Stimulated activated CD4-positive, alpha-beta T cell treated with anti-CD3 and anti-CD28 coated beads, Interleukin-1b, Interleukin-23, amount 100 ng/mL, for 1 hour (primary cell): ENCODE measurements at places on chromosomes 4 and X.

DNA sequence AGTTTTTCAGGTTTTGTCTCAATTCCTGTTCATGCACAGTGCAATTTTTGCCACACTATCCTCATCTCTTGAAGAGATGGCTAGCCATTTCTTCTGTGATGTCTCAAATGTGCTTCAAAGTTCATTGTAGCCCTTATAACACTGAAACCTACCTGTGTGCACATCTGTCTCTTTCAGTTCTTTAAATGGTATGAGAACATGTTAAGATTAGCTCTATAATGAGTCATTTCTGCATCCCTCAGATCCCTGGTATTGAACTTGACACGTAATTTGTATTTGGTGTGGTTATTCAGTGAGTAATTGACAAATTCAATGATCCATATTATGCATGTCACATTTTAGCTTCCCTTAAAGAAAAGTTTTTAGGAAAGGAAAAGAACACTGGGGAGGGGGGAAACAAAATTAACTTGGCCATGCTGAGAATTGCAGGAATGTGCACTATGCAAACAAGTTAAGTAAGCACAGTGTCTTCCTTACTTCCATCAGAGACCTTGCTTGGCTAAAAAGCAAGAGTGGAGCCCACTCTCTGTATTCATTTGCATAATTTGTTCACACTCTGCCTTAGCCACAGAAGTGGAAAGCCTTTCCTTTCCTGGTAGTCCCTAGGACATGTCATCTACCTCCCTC is 659.8 kb upstream of the MAGEB2 start:
- DNase-seq = no peak

DNA sequence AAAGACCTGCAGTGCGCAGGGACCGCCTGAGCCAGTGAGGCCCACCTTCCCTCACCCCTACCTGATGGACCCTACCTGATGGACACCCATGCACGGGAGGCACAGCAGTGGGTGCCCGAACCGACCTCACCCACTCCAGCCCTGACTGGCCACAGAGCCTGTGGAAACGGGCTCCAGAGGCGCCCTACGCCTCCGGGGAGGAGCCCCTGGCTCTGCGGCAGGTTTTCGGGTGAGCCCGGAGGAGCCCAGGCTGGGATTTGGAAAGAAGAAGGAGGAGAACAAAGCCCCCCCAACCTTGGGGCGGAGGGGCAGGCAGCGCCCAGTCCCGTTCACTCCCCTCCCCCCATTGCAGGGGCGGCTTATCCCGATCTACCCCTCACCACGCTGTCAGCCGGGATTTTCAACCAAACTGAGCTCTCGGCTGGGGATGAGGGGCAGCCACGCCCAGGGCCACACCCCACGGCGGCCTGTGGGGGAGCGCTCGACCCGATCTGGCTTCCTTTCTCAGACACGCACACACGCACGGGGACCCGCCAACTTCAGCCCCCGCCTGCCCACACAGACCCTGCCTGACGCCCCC is 675 bp downstream of the L1CAM start:
- DNase-seq = no peak

DNA sequence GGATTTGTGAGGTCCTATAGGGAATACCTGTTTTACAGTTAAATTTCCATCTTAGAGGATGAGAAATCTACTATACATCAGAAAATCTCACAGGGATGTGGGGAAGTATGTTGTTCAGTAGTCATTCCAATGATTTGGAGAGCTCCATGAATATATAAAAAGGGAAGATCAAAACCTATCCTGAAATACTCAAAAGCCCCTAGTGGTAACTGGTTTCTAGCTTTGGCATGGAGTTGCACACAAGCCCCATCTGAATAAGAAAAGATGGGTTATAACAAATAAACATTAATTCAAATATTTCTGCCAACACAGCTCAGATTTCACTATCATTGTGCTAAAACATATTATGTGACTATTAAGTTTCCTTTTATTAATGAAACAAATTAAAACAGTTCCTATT is 101.6 kb downstream of the FBXO8 start:
- no peak for DNase-seq

DNA sequence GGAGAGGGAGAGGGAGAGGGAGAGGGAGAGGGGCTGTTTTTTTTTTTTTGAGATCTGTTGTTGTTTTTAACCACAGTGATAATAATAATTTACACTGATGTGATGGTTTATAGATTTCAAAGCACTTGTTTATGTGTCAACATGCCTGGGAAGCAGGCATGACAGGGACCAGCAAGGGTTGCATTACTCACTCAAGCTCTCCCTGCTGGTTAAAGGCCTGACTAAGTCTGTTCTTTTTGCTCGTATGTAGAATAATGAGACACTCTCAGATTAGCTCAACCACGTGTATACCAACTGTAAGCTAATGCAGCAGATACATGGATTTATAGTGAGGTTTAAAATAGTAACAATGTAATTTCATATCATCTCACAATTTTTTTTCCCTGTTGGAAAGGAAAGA is 134.6 kb upstream of the BOD1L1 start:
- no peak for DNase-seq

- DNase-seq = no peak
These were observed 226.3 kb upstream of the PGRMC2 start for GRCh38 chr4:128513664-128514484.

- DNase-seq = no peak
These were observed 197.3 kb downstream of the OR13H1 start for GRCh38 chrX:131741103-131741581.

- DNase-seq = no peak
These were observed 35.9 kb downstream of the SUPT20HL1 start for GRCh38 chrX:24396236-24396930.

DNA sequence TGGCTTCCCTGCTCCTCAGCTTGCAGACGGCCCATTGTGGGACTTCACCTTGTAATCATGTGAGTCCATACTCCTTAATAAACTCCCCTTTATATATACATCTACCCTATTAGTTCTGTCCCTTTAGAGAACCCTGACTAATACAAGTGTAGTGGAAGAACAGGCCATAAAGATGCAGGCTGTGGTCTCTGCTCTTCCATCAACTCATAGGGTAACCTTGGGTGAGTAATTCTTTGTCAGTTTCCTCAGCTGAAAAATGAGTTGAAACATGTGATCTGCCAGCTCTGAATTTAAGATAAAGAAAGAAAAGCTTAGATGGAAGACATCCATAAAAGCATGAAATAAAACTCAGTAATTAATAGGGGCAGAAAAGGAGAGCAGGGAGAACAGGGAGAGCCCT is 103.6 kb downstream of the ENOX2 start:
- DNase-seq = no peak

GRCh38 chr4:142801966-142802365 is 44.1 kb downstream of the INPP4B start:
- DNase-seq = no peak

DNA sequence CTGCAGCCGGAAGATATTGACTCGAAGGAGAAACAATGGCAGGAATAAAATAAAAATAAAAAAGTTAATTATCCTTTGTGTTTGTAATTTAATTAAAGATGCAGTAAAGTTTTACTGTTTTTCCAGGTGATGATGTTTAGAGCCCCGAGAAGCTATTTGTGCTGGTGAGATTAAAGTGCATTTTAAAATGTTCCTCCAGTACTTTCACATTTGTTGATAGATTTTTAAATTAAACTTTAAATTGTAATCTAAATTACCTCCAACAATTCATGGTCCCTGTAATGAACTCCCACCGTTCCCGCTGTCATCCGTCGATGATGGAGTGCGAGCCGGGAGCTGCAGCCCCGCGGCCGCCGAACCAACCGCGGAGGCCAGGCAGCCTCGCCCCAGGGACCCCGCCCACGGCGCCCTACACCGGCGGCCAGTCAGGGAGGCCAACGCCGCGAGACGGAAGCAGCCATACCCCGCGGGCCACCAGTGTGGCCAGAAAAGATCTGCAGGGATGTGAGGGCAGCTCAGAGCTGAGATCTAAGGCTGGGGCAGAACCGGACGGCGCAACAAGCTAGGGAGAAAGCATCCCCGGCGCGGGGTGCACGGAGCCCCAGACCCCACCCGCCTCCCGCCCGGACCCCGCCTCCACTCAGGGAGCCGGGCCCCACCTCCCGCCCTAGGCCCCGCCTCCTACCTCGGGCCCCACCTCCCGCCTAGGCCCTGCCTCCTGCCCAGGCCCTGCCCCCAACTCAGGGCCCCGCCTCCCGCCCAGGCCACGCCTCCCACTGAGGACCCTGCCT is 104.0 kb downstream of the FAM53A start:
- DNase-seq = peak; percentile 88

- peak; percentile 73 for DNase-seq
These were observed 18.7 kb upstream of the TMEM192 start for GRCh38 chr4:165131247-165131832.

GRCh38 chrX:37060999-37061398 is 52.8 kb downstream of the FAM47C start:
- no peak for DNase-seq
